ENCODE measurements at places on chromosomes 2 and 18.

DNA sequence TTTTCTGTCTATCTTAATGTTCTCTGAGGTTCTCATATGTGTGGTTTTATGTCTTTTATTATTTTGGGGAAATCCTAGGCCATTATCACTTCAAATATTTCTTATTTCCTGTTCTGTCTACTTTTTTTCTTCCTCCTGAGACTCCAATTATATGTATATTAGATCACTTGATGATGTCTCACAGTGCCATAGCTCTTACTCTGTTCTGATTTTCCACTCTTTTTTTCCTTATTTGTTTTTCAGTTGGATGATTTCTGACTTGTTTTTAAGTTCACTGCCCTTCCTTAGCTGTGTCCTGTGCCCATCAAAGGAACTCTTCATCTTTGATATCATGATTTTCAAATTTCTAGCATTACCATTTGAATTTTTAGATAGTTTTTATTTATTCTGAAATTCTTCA is 24.1 kb downstream of the FAM228B start:
- DNase-seq = no peak

- DNase-seq = no peak
These were observed 11.2 kb upstream of the ANKRD53 start for GRCh38 chr2:70967189-70967588.

DNA sequence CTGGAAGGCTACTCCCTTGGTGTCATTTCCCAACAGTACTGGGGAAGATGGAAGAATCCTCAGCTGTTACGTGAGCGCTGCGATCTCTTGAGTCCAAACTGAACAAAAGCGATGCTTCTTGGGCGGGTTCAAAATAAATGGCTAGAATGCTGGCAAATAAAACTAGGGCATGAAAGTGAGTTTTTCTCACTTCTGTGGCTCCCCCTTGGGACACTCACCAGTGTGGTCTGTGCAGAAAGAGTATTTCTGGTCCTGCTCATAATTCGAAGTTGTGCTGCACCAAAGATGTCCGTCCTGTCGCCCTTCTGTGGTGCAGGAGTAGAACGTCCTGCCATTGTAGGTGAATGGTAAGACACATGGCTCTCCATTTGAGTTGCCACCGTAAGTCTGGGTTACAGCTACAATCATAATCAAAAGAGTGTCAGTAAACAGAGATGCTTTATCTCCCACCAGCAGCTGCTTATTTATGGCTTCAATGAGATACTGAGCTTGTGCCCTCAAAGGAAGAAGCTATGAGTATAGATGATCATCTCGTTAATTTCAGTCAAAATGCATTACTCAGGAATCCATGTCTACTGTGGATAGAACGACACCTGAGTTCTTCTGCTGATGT is 11.8 kb downstream of the FN1 start:
- no peak for DNase-seq

DNA sequence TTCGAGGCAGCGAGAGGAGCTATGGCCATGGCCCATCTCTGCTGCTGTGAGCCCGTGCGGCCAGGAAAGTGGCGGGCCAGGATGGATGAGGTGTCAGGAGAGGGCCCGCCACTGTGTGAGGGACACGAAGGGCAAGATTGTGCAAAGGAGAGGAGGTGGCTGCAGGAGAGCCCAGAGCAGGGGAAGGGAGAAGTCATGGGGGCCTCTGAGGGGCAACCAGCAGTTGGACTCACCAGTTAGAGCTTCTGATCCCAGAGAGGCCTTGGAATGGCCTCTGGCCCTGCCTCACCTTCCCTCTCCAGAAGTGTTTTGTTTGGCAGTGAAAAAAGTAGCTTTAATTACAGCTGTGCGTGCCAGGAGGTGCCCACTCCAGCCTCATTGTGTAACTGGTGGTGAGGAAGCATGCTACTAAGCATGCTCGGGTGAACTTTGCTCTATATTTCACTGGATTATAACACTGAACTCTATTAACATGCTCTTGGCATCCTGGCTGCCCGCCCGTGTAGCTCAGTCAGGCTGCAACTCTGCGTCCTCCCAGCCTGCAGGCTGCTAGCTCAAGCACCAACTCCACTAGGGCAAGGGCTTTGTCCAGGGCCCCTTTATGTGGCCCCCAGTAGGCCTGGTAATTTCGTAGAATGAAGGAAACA is 34.2 kb downstream of the IMPA2 start:
- no peak for DNase-seq

DNA sequence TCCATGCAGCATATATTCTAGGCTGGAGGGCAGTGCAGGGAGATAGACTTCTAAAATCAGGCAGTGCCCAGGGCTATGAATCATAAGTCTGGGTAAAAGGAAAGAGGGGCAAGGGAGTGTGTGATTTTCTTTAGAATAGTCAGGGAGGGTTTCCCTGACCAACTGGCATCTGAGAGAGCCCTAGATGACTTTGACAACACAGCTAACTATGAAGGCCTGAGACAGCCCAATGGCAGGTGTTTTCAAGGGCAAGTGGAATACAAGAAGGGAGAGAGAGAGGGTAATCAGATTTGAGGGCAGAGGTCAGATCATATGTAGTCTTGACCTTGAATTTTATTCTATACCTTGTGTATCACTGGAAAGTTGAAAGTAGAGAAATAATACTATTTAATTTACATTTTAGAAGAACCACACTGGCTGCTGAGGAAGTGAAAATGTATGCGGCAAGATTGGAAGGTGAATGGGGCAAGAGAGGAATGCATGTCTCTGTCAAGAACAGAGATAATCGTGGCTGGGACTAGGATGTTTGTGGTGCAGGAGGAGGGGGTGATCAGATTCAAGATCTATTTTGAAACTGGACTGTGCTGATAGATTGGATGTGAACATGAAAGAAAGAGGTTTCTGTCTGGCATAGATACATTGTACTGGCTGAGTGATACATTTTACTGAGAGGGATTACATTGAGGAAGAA is 1.9 kb upstream of the ITGB6 start:
- no peak for DNase-seq

GRCh38 chr2:112465382-112465781 is 16.6 kb upstream of the TTL start:
- no peak for DNase-seq

DNA sequence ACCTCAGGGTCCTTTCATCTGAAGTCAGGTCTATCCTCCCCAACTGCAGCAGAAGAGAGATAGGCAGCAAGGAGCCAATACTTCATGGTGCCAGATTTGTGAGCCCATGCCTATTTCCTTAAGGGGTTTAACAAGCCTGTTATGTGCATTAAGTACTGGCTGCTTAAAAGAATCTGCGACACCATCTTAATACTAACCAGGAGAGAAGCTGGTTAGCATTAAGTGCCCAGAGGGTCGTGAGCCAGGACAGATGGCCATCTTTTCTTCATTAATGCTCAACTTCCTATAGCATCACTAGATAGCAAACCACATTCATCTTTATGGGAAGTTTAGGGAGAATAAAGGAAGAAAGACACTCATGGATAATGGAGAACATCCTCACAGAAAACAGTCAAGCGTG is 289.1 kb downstream of the ETAA1 start:
- DNase-seq = no peak

- no peak for DNase-seq
These were observed 66.1 kb upstream of the ATG16L1 start for GRCh38 chr2:233185330-233185729.

DNA sequence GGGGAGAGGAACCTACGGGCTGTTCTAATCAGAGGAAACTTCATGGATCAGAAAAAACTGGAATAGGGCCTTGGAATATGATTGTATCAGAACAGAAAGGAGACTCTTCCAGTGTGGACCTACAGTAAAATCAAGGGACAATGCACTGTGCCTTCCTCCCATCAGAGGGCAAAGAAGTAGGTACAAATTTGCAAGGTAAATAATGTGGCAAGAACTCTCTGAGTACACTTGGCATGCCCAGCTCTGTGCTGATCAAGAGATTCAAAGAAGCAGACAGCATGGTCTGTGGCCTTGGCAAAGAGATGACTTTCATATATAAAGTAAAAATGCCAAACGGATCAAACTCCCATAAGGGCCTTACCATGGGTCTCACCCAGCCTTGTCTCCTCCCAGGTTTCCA is 242.6 kb upstream of the OSR1 start:
- DNase-seq = no peak

DNA sequence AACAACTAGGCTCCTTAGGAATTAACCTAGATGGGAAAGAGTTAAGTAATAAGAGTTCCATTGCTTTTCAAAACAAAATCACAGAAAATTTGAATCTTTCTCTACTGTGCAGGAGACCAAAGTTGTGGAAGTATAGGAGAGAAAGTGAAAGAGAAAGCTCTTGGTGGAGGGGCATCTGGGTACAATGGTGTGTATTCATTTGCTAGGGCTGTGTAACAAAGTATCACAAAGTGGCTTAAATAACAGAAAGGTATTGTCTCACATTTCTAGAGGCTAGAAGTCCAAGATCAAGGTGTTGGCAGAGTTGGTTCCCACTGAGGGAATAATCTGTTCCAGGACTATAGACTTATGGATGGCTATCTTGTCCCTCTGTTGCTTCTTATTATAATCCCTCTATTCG is 50.5 kb upstream of the GORASP2 start:
- peak; percentile 29 for DNase-seq

DNA sequence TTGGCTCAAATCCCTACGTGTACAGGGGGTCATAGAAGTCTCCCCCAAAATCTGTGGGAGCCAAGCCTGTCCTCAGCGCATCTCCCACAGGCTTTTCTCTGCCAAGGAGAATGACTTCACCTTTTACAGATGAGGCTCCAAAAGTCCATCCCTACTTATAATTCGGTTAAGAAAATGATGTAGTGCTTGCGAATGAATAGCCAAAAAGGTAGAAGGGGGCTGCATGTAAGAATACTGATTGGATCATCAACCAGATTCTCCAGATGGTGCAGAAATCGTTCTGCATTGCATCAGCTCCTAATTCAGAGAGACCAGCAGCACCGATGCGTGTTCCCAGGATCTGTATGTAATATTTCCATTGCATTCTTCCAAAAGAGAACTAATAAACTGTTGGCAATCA is 91.9 kb downstream of the EPHA4 start:
- DNase-seq = no peak

DNA sequence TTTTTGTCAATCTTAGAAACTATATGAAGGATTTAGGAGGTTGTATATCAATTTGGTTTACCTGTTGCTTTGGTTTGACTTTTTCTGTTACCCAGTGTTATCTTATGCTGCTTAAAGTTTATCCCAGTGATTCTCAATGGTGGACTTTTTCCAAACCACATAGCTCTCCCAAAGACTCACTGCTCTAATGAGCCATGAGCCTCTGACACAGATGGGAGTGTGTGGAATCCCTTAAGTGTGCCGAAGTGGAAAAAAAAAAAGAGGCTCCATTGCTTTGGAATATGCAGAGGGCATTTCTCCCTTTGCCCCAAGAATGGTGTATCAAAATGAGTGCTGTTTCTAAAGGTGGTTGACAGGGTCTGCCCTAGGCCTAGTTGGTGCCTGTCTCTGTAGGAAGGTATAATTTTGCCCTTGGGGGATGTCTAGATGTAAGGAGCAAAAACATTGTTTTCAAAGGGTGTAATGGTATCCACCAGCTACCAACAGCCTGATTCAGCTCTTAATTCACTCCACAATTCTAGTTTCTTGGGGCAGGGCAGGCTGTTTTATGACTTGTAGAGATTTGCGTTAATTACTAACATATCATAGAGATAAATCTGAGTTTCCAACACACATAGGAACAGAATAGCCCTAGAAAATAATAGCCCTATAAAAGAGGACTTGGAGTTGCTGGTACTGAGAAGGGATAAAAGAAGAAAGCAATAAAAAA is 64.3 kb upstream of the CYP26B1 start:
- DNase-seq = no peak

DNA sequence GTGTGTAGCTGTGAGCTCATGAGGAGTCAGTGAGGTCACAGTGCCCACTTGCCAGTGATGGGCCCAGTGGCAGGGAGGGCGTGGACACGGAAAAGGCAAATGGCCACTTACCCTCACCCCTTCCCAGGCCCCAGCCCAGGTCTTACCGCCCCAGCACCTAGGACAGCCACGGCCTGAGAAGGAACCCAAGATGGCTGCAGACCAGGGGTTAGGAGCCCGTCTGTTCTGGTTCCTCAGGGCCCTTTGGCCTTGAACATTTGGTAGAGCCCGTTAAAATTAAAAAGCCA is 74.1 kb downstream of the EMX1 start:
- no peak for DNase-seq

DNA sequence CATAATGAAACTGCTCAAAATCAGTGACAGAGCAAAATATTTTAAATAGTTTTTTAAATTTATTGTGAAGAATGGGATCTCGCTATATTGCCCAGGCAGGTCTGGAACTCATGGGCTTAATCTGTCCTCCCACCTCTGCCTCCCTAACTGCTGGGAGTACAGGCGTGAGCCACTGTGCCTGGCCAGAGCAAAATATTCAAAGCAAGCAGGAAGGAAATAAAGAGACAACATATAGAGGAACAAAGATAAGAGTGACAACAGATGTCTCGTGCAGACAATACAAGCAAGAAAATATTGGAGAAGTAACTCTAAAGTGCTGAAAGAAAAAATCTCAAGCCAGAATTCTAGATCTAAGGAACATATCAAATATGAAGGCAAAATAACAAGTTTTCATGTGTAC is 5.0 kb upstream of the SCLY start:
- DNase-seq = no peak

GRCh38 chr2:125471963-125472362 is 1184.0 kb upstream of the GYPC start:
- peak; percentile 39 for DNase-seq

DNA sequence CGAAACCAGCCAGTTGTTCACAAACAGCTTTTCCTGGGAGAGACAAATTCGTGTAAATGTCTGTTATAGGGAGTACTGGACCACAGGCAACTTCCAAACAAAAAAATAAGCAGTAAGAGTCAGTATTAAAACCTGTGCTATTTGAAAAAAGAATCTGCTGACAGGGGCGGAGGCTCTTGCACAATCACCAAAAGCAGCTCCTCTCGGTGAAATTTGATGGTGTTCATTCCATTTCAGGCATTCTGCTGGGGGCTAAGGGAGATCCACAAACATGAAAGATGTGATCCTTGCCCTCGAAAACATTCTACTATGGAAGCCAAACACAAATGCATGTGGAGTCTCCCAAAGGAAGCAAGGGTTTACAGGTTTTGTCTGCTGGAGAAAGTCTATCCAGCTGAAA is 45.0 kb downstream of the TFCP2L1 start:
- no peak for DNase-seq

DNA sequence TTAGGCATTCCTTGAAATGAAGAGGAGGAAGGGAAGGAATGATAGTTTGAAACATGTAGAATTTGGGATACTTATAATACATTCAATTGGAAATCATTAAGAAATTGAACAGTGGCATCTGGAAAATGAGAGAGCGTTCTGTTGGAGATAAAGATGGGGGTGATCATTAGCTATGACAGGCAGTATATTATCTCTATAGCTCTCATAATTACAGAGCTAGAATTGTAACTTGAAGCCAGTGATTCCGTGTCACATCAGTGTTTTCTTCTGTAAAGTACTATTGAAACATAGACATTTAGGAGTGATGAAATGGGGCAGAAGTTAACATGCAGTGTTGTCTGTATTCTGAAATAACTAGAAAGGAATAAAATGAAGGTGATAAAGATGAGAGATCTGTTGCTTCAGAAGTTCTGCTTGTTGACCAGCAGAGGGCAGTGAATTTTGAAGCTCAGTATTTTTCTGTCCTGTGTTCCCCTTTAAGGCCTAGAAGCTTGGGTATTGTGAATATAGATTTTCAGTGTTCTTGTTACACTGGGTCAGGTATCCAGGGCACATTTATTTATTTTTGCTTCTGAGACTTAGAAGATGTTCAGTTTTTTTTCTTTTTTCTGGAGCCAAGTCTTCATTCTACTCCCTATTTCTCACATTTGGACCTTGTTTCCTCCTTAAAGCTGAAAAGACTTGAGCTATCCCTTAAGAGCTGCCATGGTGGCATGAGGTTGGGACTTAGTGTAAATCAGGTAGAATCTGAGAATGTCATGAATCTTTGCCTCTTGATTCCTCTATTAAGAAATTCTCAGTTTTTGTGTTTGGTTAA is 157.4 kb downstream of the TAF4B start:
- peak; percentile 48 for DNase-seq

Data from GM13977 (cell line).